Activated naive CD4-positive, alpha-beta T cell treated with anti-CD3 and anti-CD28 coated beads, Interleukin-2, amount 10 ng/mL, durations not matched to agents 5 hours and 36 hours (primary cell): ENCODE measurements at places on chromosomes 13 and 19. TPM values are rescaled to one million over a fixed set of nuclear protein-coding genes. Genes with fewer than 3 reads are reported as not detected.

The ZNF582 gene
- 3.7 TPM for total RNA-seq

The C13orf42 gene
- not detected for total RNA-seq

The CRB3 gene
- total RNA-seq = 1.2 TPM

The TMC4 gene
- 3.1 TPM for total RNA-seq

The GRK1 gene
- total RNA-seq = not detected

The LGALS13 gene
- total RNA-seq = not detected

The SIAH3 gene
- 0.17 TPM for total RNA-seq

The CBY2 gene
- total RNA-seq = not detected

The ZNF765 gene
- 14.3 TPM for total RNA-seq

The GNA15 gene
- 36.5 TPM for total RNA-seq

The TRIM13 gene
- total RNA-seq = 23.4 TPM

The ZNF726 gene
- total RNA-seq = 10.3 TPM

The EHD2 gene
- total RNA-seq = 0.14 TPM

The PTGER1 gene
- 0.78 TPM for total RNA-seq

The ZNF730 gene
- 0.15 TPM for total RNA-seq

The DKKL1 gene
- total RNA-seq = not detected

The RXFP2 gene
- total RNA-seq = not detected

The KLF2 gene
- total RNA-seq = 386 TPM

The TBXA2R gene
- total RNA-seq = 3.8 TPM
